Heart left ventricle (tissue), 16 donors: ENCODE measurements at places on chromosomes 6 and 20. TPM values are rescaled to one million over a fixed set of nuclear protein-coding genes. Genes with fewer than 3 reads are reported as not detected.
A peak's percentile ranks its signal among the peaks of the same experiment; 100 is the strongest.

GRCh38 chr6:101086473-101086872, 205.3 kb upstream of the ASCC3 start:
- no peak for DNase-seq

DNA sequence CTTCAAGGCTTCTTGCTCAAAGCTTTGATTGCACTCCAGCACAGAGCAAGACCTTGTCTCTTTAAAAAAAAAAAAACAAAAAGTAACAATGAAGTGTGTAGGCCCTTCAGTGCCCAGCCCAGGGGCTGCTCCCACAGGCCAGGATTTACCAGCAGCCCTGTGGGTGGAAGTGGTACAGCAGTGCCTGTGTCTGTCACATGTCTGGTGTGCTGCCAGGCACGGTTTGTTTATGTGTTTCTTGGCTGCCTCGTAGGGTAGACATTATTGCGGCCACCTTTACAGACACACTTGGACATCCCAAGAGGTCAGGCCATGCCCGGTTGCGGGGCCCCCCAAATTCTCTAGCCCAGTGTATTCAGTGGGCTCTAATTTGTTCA, 12.7 kb downstream of the DYNLRB1 start:
- DNase-seq, result peak; percentile 47

- no peak for DNase-seq
These were observed 82.6 kb upstream of the BLCAP start for GRCh38 chr20:37610203-37610798.

DNA sequence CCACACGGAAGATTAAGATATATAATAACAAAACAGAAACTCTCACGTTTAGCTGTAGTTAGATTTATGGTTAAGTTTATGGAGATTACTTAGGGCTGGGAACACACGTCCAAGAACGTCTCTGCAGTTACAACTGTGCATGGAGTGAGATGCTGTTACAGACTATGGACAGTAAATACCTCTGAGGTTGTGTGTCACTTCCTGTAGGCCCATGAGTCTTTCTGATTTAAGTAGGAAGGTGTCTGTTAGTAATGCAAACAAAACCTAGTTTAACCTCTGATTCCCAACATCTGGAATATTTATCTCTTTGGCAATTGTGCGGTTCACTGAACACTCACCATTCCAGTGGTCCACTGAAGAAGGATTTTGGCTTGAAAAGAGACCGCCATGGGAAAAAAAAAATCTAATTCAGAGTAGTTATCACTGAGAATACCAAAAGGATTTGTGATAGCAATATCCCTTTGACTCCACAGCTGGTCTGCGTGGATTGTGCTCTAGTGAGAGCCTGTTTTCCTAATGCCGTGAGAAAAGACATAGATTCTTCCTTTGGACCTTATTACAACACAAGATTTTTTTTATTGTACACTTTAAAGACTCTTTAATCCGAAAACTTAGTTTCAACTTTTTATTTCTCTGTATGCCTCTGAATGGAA, 478.2 kb upstream of the CITED2 start:
- no peak for DNase-seq

DNA sequence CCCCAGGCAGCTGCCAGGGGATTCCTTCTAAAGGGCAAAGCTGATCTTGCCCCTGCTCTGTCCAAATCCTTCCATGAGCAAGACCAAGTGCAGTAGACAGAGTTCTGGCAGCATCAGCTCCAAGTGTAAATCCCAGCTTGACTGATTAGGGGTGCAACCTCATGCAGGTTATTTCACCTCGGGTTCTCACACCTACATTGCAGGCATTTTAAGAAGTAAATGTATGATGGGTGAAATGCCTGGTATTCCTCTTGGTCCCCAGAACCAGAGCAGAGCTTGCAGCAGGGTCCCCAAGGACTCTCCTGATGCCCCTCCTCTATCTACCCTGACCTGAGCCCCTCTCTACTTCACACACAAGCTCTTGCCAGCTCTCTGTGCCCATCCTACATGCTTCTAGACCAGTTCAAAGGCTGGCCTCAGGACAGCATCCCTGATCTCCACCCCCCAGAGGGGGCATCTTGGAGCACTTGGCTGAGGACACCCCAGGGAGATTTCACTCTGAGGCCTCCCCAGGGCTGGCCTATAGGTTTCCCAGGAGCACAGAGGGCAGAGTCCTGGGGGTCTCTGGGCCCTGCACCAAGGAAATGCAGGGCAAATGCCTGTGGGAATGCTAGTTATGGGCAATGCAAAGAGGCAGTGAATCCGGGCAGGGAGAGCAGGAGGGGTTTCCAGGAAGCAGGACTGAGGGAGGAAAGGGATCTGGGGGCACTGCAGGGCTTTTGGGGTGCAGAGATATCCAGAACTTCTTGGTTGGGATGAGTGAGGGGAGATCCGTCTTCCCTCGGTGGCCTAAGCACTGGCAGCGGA, 1.0 kb downstream of the LZTS3 start:
- no peak for DNase-seq

The MRAP2 gene
- polyA plus RNA-seq, result 0.23 TPM

The LPIN3 gene
- polyA plus RNA-seq, result 12.8 TPM

The MOCS1 gene
- 18.6 TPM for polyA plus RNA-seq

The SLC24A3 gene
- 0.86 TPM for polyA plus RNA-seq
